ENCODE measurements at places on chromosomes 5 and 9.

DNA sequence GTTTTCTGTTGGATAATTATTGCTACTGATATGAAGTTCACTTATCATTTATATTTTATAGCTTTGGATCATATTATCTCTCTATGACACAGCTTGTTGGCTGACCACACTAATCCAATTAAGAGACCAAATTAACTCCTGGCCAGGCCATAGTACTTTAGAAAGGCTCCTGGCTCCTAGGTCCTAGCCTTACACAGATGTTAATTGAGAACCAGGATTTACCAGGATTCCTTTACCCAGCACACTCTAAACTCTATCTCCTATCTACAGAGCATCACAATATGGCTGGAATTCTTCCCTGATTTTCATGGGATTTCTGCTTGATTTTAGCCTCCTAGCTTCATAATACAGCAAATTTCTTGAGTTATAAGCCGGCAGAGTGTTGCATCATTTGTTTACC lies 80.3 kb downstream of the SLCO6A1 start:
- DNase-seq: no peak

GRCh38 chr9:3191715-3192114 lies 334.1 kb downstream of the RFX3 start:
- DNase-seq: no peak

- peak; percentile 56 for DNase-seq
Measured at GRCh38 chr5:120146787-120147186, 317.3 kb upstream of the PRR16 start.

GRCh38 chr5:35030426-35031100 lies 17.2 kb downstream of the AGXT2 start:
- DNase-seq: no peak

GRCh38 chr5:1396293-1396816 lies 48.9 kb downstream of the SLC6A3 start:
- DNase-seq: no peak

DNA sequence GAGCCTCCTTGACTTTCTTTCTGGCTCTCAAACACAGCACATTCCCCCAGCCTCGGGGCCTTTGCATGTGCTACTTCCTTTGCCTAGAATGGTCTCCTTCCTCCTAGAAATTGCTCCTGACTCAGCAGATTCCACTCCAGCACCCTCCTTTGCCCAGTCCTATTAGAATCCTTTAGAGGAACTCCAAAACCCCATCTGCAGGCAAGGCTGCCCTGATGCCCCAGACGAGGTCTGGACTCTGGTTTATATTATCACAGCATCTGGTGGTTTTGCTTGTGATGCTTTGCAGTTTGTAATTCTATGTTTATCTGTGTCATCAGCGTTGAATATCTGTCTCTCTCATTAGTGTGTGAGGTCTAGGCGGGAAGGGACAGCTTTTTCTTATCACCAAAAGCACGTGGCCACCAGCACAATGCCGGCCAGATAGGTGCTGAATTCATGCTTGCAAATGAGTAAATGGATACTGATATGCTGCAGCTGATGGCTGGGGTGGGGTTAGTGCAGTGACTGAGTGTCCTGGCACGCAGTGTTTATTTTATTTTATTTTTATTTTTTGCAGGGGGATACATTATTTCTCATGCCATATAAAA lies 30.0 kb upstream of the ANKH start:
- DNase-seq: peak; percentile 69

DNA sequence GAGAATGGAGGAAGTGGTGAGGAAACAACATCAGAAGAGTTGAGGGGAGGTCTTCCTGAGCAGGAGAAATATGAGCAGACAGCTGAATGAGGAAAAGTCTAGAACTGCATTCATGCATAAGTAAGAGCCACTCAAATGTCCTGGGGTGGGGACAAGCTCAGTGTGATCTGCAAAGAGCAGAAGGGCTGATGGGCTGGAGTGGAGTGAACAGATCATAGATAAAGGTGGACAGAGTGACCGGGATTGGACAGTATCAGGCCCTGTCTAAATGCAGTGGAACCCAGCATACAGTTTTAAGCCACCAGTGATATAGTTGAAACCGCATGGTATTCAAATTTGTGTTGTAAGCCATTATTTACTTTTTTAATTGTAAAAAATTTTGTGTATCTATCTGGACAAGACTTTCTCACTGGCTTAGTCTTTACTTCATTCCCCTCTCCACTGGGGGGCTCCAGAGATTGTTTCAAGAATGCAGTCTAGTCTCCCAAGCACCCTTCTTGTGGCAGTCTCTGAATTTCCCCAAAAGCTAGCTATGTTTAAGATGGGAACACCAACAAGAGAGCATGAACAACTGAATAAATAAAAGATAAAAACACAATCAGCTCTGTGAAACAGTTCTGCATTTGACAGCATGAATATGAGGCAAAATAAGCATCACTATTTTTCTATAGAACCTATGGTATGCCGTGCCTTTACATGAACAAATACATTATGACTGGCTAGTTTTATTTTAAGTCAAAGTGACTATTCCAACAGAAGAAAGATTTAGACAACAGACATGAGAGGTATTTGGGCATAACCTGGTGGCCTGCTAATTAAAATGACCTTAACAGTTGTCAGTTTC lies 10.7 kb upstream of the STK32A start:
- DNase-seq: peak; percentile 78

DNA sequence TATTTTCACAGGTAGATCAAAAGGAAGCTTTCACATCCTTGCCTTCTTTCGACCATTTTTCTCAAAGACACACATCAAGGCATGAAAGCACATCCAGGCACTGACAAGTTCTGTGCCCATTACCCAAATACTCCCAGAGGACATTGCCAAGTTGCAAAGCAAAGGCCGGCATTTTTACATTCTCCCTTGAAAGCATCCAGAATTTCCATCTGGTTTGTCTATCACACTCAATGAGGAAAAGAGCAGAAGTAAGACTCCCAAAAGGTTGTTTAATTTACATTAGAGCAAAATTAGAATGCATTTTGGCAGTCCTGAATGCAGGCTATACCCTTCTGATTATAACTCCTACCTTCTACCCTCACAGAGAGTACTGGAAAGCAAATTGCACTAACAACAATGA lies 160.5 kb downstream of the EPB41L4A start:
- no peak for DNase-seq

DNA sequence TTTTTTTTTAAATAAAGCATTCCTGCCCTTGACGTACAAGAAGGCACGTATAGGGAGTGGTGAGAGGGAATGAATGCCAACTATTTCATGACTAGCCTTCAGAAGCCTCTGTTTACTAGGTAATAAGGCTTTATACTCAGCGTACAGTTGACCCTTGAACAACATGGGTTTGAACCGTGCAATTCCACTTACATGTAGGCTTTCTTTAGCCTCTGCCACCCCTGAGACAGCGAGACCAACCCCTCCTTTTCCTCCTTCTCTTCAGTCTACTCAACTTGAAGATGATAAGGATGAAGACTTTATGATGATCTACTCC lies 22.5 kb downstream of the CDC42SE2 start:
- DNase-seq: no peak

DNA sequence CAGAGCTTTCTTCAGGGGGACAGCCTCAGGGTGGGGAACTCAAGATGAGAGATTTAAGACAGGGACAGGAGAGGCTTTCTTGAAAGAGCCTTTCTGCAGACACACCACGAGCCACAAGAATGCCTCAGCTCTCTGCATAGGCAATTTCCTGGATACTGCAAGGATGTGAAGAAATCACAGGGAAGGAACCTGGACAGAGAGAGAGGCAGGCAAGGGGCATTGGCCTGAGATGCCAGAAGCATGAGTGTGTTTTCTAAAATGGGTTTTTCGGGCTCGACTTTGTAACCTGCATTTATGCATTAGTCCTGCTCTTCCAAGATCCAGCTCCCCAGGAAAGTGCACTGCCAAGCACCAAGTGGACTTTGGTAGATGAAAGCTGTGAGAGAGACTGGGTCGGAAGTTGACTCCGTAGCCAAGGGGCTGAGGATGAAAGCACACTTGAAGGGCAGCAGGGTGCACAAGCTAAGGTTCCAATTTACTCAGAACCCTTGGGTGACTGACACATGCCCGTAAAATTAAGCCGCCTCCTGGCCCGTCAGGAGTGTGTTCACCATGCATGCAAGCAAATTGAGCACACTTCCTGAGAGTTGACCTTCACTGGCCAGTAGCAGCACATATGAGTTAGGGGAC lies 90.9 kb downstream of the CFAP90 start:
- no peak for DNase-seq

- no peak for DNase-seq
Measured at GRCh38 chr9:133869674-133870405, 122.3 kb downstream of the VAV2 start.

DNA sequence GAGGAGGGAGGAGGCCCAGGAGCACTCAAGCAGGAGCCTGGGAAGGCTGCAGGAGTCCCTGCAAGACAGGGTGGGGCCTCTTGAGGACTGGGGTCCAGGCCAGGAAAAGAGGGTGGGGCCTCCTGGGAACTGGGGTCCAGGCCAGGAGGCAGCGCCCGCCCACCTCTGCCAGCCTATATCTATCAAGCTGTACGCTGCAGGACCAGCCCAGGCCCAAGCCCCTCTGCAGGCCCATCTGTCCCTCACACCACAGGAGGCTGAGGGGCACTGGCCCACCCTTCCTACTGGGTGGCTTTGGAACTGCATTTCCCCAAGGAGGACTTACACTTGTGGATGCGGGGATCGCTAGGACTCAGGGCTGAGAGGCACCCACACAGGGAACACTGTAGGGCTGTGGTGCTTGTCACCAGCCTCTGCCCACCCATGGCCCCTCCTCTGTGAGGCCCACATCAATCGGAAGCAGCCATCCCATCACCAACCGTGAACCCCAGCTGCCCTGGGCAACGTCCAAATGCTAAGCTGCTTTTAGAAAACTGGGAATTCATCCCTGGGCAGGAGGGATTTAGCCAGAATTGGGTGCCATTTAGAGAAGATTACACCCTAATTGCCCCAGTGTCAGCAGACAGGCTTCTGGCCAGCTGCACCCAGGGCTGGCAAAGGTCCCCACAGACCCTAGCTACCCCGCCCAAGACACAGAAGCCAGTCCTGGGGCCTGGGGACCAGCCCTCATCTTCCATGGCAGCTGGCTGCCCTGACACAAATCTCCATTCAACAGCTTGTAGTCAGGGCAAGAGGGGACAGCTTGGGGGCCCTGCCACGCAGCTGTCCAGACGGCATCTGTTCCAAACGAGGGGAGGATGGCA lies 15.3 kb downstream of the BICD2 start:
- DNase-seq: no peak

DNA sequence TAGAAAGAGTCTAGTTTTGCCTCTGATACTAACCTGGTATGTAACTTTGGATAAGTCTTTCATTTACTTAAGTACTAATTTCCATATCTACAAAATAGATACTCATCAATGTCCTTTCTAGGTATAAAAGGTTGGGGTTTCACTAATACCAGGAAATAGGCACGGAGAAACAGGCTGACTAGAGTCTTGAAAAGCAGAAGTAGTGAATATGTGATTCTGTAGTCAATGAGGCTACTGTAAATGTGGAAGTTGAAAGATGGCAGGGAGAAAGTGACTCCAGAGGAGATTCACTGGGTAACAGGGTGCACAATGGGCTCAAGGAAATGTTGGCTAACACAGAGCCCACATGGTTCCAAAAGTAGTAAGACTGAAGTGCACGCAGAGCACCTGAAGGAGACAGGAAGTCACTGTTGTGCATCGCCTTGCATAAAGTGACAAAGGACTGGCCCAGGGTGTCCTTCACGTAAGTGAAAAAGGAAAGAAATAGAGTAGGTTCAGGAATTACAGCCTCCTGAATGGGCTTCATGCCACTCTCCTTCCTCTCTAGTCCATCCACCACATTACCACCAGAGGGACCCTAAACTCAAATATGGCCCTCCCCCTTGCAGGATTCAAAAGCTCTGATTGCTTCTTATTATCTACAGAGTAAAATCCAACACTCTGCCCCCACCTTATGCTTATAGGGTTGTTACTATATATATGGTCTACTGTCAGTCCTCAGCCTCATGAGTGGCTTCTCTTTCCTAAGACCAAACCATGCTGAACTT lies 288.0 kb upstream of the SMARCA2 start:
- no peak for DNase-seq

DNA sequence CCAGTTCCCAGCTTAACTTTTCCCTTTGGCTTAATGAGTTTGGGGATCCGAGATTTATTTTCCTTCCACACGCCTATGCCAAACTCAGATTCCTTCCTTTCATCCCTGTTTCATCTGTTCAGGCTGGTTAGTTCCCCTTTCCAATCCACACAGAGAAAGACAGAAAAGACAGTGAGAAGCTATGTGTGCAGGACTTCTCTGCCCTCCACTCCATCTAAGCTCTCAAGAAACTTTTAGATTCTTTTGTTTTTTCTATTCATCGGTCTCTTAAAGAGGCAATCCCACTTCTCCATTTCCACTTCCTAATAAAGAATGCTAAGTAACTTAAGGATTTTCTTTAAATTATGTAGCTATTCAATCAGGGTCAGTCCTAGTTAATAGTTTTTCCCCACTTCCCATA lies 11.2 kb downstream of the ITGA1 start:
- DNase-seq: no peak

GRCh38 chr5:151086905-151087360 lies 6.1 kb upstream of the TNIP1 start:
- DNase-seq: no peak

DNA sequence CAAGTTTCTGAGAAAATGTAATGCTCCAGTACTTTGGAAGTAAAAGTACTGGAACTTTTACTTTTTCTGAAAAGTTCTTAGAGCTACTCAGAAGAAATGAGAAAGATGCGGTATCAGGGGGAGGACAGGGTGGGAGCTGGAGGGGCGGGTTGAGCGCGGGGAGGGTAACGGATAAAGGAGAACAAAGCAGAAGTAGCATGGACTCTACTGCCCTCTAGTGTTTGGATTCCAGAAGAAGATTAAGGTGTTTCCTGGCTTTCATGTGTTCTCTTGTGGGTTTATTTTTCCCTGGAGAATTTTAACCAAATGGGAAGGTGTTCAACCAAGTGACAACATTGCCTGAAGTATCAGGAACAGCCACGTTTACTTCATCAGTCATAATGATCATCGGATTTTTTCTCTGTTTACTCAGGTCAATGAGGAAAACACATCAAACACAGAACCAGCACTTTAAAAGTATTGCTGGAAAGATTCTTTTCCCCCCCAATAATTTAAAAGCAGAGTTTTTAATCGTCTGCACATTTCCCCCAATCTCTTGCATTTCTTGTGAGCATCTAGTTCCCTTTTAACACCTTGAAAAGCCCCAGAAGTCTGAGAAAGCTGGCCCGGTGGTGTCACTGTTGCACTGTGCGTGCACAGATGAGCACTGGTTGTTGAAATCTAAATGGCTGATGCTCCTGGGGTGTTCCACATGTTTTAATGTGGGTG lies 190.6 kb downstream of the MPDZ start:
- DNase-seq: peak; percentile 83

GRCh38 chr5:29960323-29960722 lies 1233.2 kb upstream of the CDH6 start:
- DNase-seq: no peak

GRCh38 chr5:8868283-8868682 lies 677.6 kb downstream of the SEMA5A start:
- DNase-seq: no peak

- DNase-seq: peak; percentile 20
Measured at GRCh38 chr9:121122246-121123032, 47.7 kb downstream of the CNTRL start.

- no peak for DNase-seq
Measured at GRCh38 chr5:125750147-125750860, 672.9 kb upstream of the GRAMD2B start.

Measured in adipocyte (in vitro differentiated cells).